ENCODE measurements at places on chromosomes 1 and 21. TPM values are rescaled to one million over a fixed set of nuclear protein-coding genes. Genes with fewer than 3 reads are reported as not detected.
A peak's percentile ranks its signal among the peaks of the same experiment; 100 is the strongest.

DNA sequence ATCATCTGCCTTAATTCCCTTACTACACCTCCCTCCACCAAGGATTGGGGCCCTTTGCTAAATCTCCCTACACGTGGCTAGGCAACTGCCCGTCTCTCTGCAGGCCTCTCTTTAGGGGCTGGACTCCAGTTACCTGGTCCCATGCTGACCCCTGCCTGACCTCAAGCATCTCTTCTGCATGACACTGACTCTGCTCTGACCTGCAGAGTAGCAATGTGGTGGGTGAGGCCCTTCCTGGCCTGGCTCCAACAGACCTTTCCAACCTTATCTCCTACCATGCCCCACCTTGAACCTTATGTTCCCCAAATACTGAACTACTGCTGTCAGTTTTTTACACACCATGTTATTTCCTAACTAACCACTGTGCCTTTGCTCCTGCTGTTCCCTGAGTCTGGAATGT lies 45.9 kb upstream of the EPS15 start:
- H3K27ac ChIP-seq, result no peak overlapping the region
- no peaks in the 10 kb centered on the region for H3K36me3 ChIP-seq
- DNase-seq, result no peak
- peaks cover 29% of the 10 kb centered on the region for H3K4me1 ChIP-seq

- H3K27ac ChIP-seq, result no peak overlapping the region
- no peak overlapping the region for H3K4me3 ChIP-seq
- H3K4me1 ChIP-seq, result no peaks in the 10 kb centered on the region
Measured at GRCh38 chr1:181015251-181015615, 7.4 kb downstream of the STX6 start.

DNA sequence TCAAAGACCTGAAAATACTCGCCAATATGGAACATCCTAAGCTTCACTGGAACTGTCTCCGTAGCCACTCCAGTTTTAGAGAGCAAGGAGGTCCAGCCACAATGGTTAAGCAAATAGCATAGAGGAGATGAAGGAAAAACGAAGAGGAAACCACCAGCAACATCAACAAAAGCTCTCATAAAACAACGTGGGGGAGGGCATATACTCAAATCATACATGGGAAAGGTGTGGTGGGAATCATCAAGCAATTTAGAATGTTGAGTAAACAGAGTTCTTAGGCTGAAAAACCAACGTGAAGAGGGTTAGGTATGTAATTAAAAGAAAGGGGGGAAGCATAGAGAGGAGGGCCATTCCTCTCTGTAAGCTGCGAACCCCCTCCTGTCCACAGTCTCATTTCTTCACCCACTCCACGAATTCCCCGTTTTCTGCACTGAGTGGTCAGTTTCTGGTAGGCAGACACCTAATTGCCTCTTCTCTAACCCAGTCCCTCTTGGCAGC lies 1.0 kb downstream of the TMEM59 start:
- H3K27me3 ChIP-seq, result no peaks in the 10 kb centered on the region
- H3K27ac ChIP-seq, result peak overlapping the region; percentile 94
- DNase-seq, result peak; percentile 15
- H3K4me1 ChIP-seq, result peaks cover 14% of the 10 kb centered on the region
- H3K4me3 ChIP-seq, result peak overlapping the region; percentile 81

The IVL gene
- polyA plus RNA-seq, result not detected

The SERINC2 gene
- 13.8 TPM for polyA plus RNA-seq

Data from cardiac muscle cell (in vitro differentiated cells and primary cell).